AG20443 (cell line): ENCODE measurements at places on chromosomes 12 and 14.

DNA sequence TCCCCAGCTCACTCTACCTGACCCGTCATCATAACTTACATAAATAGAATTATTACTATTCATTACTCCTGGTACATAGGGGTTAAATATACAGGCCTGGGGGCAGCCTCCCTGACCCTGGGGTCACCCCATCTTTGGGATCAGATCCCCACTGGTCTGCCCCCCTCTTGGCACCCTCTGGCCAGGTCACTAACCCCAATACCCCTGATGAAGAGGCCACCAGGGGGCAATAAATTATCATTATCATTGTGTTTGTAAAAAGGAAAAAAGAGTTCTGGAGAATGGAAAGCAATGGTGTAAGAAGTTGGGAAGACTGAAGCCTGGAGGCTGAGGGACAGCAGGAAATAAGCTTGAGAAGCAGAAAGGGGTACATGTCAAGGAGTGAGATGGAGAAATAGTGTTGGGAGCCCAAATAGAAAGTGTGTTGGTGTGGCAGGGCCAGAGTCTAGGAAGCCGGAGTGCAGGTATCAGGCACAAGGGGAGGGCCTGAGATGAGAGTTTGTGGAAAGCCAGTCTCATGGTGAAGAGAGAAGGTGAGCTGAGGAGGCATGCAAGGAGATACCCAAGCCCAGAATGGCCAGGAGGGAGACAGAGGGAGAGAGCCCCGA, 6.1 kb upstream of the AAAS start:
- DNase-seq, result peak; percentile 30

DNA sequence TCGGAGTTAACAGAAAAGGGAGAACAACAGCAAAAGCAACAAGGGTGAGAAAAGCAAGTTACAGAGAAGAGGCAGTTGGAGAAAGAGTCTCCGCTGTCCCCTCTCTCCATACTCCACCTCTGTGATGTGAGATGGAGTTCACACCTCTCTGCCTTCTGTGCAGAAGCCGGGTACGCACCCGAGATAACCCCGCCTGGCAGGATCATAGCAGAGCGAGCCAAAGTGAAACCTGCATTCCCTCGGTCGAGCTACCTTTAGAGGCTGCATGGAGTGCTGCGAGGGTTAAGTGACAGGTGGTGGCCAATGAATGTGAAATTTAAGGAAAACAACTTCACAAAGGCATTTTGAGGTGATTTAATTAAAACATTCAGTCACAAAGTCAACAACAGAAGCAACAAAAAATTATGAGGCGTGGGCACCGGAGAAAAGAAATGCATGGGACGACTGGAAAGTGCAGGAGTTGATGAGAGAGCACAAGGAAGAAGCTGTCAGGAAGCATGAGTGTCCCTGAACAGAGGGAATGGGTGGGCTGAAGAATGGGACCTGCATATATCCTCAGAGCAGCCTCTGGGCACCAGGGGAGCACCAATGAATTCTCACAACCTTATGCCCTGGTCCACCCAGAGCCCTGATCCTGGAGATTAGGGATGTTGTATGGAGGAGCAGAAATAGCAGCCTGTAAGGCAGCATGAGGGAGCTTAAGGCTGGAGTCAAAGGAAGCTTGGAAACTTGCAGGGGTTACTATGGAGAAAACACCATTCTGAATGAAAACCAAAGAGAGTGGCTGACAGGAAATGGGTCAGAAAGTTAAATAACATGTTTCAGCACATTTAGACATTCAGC, 208.3 kb downstream of the EMP1 start:
- no peak for DNase-seq

- no peak for DNase-seq
Observed at GRCh38 chr12:120721866-120722265, 3.8 kb upstream of the ACADS start.

DNA sequence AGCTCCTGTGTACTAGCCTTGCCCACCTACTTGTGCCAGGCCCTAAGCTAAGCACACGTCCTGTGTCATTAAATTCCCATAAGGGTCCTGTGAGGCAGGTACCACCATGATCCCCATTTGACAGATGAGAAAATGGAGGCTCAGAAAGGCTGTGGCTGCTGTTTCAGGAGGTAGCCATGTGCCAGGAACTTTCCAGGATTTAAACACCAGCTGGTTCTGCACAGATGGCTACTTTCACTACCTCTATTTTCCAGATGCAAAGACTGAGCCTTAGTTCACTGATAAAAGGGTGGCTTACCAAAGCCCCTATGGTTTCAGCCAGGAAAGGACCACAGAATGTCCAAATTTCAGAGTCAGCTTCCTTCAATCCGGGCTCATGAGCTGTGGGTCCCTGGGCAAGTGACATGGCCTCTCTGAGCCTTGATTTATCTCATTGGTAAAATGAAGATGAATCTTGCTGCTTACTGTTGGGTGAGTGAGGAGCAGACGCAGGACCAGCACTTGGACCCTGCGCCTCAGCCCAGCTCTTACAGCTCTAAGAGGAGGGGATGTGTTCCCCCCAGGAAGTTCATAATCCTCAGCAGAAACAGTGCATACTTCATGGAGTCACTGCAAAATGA, 23.5 kb downstream of the CMKLR1 start:
- no peak for DNase-seq

DNA sequence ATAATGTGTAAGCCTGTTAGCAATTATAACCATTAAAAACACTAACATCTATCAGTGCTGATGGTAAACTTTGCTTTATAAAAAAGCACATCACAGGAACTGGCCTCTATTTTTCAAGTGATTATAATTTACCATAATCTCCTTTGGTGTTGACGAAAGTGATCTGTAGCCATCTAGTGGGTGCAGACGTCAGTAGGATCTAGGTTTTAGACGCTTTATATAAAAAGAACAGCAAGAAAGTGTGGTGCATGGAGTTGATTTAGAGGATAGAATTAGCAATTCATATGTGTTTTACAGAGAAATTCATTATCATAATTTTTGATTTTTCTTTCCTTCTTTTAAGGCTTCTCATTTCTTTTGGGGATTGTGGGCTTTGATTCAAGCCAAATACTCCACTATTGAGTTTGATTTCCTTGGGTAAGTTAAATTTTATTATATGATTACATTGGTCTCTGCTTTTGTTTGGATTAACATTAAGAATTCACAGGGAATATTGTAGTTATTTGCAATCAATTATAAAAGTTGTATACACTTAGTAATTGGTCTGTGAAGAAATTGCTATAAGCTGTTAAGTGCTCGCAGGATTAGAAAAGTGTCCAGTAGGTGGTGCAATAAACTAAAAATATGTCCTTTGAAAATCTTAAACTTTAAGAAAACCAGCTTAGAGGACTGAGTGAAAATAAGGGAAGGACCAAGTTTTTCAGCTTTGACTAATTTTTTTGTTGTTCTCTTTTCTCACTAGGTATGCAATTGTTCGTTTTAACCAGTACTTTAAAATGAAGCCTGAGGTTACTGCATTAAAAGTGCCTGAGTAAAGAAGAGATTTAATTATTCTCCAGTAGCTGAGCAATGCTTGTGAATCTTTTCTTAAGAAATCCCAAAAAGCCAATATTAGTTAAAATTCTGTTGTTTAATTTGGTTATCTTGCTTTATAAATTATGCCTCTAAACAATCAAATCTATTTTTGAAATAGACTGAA, 59.5 kb downstream of the ETNK1 start:
- DNase-seq, result peak; percentile 14

DNA sequence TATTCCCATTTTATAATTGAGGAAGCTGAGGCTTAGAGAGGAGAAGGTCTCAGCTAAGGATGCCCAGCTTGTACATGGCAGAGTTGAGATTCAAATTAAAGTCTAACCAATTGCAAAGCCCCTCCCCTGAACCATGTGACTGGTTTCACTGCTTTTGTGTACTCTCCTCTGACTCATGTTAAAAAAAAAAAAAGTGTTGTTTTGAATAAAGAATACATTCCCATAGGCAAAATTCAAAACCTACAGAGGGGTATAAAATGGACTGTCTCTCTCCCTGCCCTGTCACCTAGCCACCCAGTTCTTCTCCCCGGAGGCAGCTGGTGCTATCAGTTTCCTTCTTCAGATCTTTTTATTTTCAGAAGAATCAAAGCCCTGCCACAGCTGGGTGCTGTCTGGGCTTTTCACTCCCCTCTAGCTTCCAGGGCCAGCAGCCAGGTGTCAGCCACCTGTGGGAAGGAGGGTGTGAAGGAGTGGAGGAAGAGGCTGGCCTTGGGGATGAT, 5.4 kb downstream of the PSMD9 start:
- DNase-seq, result peak; percentile 77

DNA sequence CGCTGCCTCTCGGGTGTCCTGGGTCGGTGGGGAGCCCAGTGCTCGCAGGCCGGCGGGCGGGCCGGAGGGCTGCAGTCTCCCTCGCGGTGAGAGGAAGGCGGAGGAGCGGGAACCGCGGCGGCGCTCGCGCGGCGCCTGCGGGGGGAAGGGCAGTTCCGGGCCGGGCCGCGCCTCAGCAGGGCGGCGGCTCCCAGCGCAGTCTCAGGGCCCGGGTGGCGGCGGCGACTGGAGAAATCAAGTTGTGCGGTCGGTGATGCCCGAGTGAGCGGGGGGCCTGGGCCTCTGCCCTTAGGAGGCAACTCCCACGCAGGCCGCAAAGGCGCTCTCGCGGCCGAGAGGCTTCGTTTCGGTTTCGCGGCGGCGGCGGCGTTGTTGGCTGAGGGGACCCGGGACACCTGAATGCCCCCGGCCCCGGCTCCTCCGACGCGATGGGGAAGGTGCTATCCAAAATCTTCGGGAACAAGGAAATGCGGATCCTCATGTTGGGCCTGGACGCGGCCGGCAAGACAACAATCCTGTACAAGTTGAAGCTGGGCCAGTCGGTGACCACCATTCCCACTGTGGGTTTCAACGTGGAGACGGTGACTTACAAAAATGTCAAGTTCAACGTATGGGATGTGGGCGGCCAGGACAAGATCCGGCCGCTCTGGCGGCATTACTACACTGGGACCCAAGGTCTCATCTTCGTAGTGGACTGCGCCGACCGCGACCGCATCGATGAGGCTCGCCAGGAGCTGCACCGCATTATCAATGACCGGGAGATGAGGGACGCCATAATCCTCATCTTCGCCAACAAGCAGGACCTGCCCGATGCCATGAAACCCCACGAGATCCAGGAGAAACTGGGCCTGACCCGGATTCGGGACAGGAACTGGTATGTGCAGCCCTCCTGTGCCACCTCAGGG, 679 bp downstream of the ARF6 start:
- DNase-seq, result peak; percentile 82

DNA sequence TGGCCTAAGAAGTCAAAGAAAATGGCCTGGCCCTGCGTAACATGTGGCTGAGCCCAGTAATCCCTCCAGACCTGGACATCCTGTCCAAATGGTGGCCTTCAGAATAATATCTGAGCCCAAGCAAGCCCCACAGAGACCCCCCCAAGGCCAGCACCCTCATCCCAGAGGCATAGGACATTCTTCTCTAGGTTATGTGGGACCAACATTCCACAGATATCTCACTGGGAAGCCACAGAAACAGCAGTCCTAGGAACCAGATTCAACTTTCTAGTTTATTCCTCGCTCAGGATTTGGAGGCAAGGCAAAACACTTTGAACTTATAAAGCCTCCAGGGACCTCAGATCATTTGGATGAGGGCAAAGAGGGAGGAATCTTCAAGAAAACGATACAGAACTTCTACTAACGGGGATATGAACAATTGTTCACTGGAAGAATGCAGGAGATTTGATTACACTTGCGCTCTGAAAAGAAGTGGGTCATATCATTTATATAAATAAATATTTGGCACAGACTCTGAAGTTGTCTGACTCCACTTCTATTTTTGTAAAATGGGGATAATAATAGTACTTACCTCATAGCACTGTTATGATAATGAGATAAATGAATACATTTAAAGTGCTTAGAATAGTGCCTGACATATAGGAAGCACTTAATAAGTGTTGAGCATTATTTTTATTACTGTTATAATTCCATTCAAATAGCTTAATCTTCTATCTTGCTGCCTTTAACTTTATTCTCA, 171.5 kb downstream of the NUAK1 start:
- no peak for DNase-seq

DNA sequence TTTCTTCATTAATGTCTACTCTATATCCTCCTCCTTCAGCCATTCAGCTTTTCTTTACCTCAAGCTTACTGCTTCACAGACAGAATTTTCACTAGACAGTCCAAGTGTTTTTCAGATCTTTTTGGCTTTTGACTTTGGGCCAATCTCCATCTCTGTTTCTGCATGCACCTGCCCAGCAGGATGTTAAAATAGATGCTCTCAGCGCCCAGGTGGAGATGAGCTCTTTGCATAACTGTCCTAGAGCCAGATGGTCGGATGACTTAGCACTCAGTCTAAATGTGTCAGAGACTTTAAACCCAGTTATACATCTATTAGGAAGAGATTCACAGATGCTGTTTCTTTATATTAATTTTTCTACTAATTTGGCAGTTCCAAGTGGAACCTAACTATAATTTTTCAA, 80.3 kb upstream of the SSTR1 start:
- DNase-seq, result no peak

- no peak for DNase-seq
Observed at GRCh38 chr14:50061664-50062437, 54.5 kb downstream of the VCPKMT start.

- DNase-seq, result no peak
Observed at GRCh38 chr14:86020841-86021240, 490.9 kb downstream of the FLRT2 start.

DNA sequence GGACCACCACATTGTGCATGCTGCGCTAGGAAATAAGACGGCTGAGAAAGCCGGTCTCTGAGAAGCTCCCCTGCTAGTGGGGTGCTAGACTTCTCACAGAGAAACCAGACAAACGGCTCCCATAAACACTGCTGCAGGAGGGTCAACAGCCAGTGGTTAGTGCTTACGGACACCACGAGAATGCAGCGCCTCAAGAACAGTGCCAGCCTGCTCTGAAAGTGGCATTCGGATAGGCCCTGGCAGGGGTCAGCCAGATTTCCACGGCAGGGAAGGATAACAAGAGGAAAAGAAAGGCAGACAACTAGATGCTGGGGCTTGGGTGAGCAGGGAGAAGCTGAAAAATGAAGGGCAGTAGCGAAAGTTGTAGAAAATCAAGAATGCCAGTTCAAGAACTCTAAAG, 26.4 kb downstream of the PPTC7 start:
- no peak for DNase-seq

GRCh38 chr12:65742018-65743010, 82.0 kb upstream of the HMGA2 start:
- DNase-seq, result peak; percentile 78

DNA sequence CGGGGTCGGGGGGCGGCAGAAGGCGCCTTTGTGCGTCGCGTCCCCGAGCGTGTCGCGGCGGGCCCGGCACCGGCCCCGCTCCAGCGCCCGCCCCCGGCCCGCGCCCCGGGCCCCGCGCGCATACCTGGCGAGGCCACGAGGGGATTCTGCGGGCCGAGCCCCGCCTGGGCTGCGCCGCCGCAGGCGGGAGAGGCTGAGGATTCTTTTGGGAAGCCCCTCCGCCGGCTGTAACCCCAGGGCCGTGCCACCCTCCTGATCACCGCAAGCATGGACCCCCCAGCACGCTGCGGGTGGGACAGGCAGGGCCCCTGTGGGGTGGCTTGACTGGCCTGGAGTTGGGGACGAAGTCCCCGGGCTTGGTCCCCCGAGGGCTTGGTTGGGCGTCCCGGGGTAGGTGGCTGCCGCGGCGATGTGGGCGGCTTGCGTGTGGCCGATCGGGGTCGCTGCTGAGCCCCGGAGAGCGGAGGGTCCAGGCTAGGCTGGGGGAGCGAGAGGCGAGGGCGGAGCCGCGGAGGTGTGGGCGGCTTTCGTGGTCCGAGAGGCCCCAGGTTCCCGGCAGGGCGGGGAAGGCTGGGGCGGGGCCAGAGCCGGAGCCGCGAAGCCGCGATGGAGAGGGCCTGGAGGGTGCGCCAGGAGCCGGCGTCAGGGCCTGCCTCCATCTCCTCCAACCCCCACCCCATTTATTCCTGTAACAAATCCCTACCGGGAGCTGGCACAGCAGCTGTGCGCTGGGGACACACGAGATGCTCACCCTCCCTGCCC, 28.4 kb upstream of the GPR132 start:
- peak; percentile 86 for DNase-seq
